SHP77 treated with DMSO at 0.1 percent for 48 hours (cell line): ENCODE measurements at places on chromosomes 3 and 15.

GRCh38 chr3:17342119-17342518, 400.3 kb downstream of the TBC1D5 start:
- DNase-seq = no peak

DNA sequence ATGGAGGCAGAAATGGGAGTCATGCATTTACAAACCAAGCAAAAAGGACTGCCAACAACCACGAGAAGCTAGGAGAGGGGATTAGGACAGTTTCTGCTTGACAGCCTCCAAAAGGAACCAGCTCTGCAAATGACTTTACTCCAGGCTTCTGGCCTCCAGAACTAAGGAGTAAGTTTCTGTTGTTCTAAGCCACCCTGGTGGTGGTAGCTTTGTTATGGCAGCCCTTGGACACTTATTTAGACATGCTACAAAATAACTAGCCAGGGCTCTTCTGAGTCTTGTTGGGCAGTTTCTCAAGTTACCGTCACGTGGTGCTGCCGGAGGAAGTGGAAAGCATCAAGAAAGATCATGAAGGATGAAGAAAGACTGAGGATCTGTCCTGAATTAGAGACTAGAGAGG, 386.5 kb downstream of the LRTM1 start:
- no peak for DNase-seq

DNA sequence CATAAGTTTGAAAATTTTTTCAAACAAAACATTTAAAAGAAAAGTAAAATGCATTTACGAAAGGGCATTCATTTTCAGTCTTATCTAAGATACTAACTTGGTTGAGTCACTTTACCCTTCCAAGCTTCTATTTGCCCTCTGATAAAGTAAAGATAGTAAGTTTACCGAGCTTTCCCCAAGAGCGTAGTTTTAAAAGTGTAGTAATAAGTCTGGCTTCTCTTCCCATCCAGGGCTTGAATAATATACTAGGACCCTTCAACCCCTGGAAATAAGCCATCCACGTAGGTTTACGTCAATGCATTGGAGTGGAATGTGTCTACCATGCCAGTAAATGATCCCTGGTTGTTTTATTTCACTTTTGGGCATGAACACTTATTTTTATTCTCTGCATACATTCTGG, 608.3 kb downstream of the NTRK3 start:
- DNase-seq = no peak

DNA sequence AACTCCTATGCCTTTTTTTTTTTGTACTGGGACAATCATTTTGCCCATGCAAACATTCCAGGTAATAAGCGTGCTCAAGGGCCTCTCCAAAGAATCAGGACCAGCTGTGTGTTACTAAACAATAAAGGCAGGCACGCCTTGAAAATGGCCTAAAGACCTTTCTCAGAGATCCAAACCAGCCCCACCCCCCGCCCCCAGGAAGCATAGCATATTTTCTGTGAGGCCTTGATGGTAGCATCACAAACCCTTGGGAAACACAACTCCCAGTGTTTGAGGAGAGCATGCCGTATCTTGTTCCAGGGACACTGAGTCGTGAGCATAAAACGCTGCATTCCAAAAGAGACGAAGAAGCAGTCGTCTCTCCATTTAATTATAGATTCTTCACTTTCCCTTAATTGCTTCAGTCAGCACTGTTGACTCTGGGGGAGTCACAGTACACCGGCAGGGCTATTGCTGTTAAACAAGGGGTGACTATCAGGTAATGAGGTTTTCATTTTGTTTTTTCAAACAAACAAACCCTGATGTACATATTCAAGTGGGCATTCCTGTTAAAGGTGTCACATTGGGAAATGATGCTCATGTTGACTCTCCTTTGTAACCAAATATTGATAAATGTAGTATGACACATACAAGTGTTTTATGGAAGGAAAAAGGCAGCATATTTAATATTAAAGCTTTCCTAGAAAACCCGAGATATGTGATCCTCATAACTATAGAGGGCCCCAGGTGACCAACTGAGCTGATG, 4.4 kb upstream of the TPM1 start:
- no peak for DNase-seq

GRCh38 chr15:75468913-75469598, 17.6 kb upstream of the SIN3A start:
- no peak for DNase-seq

DNA sequence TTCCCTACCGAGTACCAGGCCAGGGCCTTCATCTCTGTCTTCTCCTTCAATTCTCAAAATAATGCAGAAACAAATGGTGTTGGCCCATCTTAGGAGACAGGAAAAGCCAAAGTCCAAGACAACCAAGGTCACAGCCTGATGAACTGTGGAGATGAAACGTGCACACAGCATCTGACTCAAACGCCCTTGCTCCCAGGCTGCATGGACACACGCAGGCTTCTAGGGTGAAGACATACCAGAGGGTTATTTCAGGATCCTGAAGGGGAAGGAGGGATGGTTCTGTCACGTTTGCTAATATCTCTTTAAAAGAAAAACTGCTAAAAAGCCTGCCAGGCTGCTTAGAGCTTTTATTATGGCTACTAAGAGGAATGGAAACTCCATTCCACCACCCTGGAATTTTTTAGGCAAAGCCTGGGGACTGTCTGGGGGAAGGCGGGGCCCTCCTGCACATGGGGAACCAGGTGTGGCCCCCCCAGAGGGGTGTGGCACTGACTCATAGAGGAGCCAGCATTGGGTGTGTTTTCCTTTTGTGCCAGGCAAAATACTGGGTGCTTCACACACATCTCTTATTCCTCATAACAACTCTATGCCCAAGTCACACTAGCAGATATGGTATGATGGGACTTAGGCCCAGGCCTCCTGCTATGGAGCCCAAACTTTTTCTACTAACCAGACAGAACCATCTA, 62.9 kb downstream of the UMPS start:
- no peak for DNase-seq

DNA sequence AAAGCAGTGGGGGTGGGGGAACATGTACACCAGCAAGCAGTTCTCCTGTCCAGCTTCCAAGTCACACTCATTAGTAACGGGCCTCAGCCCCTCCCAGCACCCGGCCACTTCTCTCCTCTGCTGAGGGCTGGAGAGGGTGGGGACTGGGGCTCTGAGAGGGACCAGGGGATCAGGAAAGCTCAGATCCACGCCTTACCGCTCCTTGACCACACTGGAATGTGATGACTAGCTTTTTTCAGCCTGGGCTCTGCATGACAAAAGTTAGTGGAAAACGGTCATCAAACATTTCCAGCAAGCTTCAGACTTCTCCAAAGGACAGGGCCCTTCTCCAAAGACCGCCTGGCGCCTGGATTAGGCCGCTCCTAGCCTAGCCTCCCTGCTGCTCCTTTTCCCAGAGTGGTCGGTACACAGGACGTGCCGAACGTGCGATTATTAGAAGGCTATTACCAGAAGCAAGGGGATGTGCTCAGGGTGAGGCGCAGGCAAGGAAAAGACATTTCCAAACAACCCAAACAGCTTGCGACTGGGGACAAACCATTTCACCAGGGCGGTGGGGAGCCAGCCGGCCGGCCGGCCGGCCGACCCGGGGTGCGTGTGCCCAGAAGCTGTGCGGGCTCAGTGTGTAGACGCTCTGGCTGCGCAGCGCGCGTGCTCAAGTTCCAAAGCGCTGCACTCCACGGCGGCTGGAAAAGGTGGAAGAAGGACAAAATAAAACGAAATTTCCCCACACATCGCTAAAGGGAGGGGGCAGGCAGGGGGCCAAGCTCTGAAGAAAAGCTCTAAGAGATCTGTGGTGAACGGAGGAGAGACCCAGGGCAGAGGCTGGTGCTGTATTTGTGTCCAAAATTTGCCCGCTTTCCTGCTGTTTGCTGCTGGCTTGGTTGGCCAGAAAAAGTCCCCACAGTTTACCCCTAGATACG, 51.0 kb upstream of the SSR3 start:
- peak; percentile 59 for DNase-seq

GRCh38 chr15:88649286-88649733, 10.5 kb downstream of the ISG20 start:
- no peak for DNase-seq

DNA sequence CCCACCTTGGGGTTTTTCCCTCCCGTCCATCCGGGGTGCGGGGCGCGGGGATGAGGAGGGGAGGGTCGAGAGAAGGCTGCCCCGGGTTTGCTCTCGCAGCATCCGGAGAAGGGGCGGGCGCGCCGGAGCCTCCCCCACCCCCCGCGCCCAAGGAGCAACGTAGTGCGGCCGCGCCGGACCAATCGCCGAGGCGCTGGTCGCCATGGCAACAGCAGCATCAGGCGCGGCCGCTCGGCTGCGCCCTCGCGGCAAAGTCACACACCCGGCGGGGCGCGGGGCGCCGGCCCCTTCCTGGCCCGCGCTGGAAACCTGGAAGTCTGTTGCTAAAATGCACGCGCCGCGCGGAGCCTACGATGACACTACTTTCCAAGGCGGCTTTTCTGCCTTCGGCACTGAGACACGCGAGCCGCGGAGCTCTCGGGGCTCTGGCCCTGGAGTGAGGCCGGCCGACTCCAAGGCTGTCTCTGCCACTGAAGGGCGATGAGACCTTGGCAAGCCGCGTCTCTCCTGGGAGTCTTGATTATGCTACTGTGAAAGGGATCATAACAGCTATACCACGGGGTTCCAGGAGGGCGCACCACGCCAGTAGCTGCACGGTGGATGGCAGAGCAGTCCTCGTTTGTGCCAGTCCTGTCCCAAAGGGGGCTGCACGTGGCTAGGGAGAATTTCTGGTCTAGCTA, at the start of gene IQSEC1:
IQSEC1 (minus strand) TSS at position 104 of the 680 bp plus-strand sequence. CDS start 415 bp downstream, outside the sequence.
- DNase-seq = no peak

DNA sequence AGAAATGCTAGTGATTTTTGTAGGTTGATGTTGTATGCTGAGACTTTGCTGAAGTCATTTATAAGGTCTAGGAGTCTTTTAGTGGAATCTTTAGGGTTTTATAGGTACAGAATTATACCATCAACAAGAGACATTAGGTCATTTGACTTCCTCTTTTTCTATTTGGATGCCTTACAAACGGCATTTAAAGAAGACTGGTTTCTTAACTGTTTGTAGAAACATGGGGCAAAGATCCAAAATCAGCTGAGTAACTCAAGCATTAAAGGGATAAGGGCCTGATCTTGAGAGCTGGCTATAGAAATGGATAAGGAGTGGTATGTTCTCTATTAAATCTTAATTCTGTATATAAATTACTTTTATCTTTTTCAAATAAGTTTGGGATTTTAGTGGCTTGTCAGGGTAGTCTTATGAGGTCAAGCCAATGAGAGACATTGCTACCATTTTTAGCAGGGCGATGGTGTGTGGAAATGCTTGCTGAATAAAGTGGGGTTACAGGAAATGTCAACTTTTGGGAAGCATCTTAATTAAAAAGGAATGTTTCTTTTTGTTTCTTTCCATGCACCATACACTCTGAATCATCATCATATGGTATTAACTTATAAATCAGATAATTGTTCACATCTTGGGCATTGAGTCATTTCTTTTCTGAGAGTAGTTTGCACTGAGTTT, 197.7 kb upstream of the GBE1 start:
- DNase-seq = no peak

- DNase-seq = no peak
Measured at GRCh38 chr15:25859838-25860645, 3.1 kb downstream of the ATP10A start.

DNA sequence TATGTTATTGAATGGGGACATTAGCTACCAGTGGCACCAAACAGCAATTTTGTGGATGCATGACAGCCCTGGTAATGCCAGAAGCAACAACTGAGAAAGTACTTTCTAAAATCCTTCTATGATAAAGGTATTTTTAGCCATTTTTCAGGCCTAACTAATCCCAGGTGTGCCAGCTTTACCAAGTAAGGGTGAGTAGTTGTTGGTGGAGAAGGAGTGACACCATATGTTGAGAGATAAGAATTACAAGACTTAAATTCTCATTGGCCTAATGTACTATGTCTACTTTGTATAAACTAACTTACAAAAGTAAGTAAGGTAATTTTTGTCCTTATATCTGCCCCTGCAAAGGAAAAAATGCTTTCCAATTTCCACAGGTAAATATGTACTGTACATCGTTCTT, 4.1 kb upstream of the COX17 start:
- no peak for DNase-seq

GRCh38 chr3:62133015-62133414, 240.3 kb downstream of the FEZF2 start:
- DNase-seq = no peak

DNA sequence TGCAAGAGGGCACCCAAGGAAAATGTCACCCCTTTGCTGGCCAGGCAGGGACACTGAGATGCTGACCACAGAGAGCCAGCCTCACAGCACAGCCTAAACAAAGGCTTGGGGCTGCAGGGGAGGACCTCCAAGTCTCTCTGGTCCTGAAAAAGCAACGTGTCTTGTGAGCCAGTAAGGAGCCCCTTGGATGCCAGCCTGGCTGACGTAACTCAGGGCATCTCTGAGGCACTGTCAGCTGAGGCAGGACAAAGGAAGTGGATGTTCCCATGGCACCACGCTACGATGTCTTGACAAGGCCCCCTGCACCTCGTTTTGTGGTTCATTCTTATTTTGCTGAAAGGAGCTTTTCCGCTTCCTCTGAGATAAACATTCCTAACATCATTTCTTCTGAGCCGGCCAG, 160.7 kb downstream of the OR4M2 start:
- DNase-seq = no peak

GRCh38 chr15:82881747-82882146, 70.8 kb downstream of the HOMER2 start:
- no peak for DNase-seq

DNA sequence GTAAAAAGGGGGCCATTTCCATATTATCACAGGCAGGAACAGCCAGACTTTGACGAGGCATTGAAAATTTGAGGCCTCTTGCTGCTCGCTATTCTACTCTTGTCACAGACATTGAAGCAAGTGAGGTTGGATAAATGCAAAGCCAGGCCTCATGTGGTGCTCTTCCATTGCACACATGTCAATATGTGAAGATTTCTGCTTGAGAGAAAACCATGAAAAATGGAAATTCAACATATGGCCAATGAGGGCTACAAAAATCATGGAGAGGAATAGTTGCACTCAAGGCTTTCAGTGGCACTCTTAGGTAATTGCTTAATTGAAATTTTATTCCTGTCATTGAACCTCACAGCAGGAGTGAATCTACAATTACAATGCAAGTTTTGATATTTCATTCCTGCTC, 185.6 kb upstream of the MBNL1 start:
- no peak for DNase-seq

DNA sequence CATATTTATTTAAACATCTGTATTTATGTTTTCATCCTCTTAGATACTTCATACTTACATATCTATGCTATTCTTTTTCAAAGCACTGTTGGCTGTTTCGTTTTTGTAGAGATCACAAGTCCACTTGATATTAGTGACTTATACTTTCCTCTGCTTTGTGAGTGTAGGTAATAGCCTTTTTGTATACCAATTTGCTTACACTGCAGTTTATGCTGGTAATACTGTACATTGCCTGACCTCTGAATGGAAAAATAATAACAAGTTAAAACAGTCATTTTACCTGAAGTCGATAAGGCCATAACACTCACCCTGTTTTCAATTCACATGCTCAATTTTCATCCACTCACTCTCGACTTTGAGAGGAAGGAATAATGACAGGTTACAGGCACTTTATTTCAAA, 89.9 kb upstream of the NANOGP8 start:
- no peak for DNase-seq

- no peak for DNase-seq
Measured at GRCh38 chr15:70095408-70096214, 2.1 kb downstream of the TLE3 start.
